ENCODE measurements at places on chromosomes 1 and 21.

GRCh38 chr1:220717800-220718640 is 27.9 kb downstream of the C1orf115 start:
- no peak for DNase-seq

DNA sequence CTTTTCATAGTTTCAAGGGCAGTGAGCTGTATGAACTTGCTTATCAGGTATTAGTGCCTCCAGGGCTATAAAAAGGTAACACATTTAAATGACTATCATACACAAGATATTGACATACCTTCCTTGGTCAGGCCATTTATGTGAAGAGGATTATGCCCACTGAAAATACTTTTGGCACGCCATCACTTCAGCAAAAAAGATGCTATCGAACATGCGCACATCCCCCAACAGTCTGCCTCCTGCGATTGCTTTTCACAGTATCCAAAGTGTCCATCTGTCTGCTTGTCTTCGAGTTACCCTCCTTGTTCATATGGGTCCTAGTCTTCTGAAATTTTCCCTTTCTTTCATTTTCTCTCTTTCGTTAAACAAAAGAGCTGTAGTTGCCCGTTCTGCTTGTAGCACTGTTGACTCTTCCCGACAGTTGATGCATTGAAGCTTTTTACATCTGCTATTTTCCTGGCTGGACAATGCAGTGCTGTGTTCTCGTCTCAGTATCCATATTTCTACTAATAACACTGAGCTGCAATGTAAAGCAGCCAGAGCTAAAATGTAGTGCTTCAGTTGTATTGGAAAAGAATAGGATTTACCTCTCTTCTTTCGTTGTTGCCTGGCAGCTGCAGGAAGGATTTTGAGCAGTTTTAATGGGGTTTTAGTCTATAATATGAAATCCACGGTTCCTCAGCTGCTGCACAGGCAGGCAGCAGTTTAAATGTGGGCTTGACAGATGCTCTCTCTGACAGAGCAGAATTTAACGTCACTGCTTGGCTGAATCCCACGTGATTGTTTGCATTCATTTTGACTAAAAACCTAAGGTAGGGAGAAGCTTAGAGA is at the start of gene B3GALT2:
TSS of gene B3GALT2 (minus strand) at position 713 of the 831 bp plus-strand sequence. CDS start 5,051 bp downstream, outside the sequence.
- DNase-seq: peak; percentile 26

DNA sequence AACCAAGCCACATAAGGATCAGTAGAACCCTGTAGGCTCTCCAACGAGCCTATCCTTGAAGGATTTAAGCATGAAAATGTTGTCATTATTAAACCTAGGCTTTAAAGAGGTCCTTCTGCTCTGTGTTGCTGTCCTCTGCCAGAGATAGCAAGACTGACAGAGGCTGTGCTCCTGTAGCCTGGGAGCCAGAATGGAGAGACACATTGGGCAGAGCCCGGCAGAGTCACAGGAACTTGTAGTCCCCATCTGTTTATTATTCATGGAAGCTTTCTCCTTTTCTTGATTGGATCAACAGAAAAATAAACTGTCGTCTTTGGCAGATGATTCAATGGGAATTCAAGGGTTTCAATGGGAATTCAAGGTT is 19.2 kb upstream of the SLAMF1 start:
- DNase-seq: no peak

DNA sequence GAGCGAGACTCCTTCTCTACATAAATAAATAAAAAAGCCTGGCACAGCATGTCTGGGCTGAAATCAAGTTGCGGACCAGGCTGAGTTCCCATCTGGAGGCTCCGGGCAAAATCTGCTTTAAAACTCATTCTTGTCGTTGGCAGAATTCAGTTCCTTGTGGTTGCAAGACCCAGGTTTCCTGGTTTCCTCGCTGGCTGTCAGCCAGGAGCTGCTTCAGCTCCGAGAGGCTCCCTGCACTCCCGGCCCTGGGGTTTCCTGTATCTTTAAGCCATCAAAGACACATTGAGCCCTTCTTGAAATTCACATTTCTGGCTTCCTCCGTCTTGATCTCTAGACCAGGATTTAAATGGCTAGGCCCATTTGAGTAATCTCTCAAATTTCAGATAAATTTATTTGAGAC is 20.6 kb upstream of the SCCPDH start:
- no peak for DNase-seq
